IPS DF 6.9 (cell line): ENCODE measurements at places on chromosomes 16 and 17.

DNA sequence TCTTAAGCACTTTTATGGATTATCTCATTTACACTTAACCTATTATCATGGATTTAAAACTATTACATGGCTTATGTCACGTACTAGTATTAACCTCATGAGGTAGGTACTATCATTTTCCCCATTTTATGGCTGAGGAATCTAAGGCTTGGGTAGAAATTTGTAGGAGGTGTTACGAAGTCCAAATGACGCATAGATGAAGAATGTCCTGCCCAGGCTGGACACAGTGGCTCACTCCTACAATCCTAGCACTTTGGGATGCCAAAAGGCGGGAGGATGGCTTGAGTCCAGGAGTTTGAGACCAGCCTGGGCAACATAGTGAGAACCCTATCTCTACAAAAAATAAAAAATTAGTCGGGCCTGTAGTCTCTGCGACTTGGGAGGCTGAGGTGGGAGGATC, 4.8 kb upstream of the C1QL1 start:
- DNase-seq, result no peak

DNA sequence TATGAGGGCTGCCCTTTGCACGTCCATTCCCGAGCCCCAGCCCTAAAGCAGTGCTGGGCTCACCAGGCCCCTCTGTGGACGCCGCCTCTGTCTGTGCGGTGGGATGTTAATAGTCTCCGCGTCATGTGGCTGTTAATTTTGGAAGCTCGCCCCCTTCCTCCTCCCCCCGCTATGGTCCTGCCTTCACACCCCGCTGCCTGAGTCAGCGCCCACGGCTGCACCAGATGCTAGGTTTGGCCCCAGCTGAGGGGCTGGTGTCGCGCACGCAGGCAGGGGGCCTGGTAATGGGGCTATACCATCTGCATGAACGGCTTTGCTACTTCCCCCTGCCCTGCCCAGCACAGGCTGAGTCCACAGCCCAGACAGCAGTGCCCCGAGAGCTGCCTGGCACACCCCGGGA, 4.1 kb upstream of the SSTR5 start:
- no peak for DNase-seq

DNA sequence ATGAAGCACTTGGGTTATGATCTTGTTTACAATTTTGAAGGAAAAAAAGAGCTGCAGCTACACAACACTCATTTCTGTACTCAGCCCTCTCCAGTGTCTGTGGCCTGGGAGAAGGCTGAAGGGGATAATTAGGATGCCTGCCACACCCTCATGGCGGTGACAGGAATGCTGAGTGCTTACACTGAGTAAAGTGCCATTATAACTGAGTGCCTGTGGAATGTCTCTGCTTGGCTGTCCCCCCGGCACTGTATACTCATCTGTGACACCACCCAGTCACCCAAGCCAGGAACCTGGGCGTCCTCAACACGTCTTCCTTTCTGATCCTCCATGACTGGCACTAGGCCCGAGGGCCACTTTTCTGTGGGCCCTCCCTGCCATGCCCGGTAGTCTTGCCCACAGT, 3.5 kb upstream of the MRPL38 start:
- DNase-seq, result no peak

GRCh38 chr16:58492735-58493134, 7.2 kb upstream of the NDRG4 start:
- no peak for DNase-seq

DNA sequence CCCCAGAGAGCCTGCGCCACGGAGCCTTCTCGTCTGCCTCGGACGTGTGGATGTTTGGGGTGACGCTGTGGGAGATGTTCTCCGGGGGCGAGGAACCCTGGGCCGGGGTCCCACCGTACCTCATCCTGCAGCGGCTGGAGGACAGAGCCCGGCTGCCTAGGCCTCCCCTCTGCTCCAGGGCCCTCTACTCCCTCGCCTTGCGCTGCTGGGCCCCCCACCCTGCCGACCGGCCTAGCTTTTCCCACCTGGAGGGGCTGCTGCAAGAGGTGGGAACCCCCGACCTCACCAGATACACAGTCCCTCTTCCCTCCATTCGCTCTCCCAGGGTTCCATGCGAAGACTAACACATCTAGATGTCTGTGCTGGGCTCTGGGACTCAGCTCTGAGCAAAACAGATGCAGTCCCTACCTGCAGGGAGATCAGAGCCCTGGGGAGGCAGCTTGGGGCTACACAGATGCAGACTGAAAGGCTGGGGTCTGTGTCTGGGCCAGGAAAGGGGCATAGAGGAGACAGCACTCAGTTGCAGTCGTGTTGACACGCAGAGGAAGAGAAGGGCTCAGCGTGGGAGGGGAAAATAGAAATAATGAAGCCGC, 3.7 kb downstream of the TNK1 start:
- DNase-seq, result no peak

DNA sequence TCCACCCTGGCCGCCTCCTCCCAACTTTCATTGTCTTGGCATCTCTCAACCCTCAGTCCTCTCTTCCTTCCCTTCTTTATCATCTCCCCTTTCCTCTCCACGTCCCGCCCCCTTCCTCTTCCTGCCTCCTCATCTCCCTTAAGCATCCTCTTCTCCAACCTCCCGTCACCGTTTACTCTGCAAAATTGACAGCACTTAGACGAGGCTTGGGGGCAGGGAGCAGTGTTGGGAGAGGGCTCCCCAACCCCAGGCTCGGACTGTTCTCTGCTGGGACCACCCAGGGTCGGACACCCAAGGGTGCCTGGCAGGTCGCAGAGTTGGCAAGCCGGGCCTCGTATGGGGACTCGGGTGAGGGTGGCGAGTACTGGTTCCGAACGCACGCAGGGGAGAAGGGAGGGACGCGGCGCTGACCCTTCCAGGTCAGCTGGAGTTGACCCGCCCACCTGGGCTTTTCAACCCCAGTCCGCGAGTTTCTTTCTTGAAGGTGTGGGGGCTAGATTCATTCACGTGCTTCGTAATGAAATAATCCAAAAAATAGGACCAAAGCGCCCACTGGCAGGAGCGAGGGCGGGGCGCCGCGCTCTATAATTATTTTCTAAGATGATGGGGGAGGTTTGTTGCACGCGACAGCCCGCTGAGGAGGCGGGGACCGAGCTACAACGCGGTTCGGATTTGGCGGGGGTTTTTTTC, 775 bp upstream of the PAGR1 start:
- no peak for DNase-seq

GRCh38 chr16:75854152-75854551, 127.9 kb upstream of the CPHXL start:
- DNase-seq, result no peak

DNA sequence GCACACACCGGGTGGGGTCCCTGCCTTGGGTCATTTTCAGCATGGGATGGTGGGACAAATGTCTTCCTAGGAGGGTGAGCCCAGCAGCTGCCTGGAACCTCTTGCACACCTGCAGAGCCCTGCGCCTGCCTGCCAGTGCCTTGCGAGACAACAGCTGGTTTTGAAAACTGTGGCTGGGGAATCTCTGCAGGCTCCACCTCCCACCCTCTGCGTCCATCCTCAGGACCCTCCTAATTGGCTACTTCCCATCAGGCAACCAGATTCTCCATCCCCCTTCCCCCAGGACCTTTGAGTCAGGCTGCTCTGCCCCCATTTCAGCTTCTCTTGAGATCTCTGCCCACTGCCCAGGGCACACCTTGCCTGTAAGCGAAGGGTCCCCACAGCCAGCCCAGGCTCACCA, 26.6 kb downstream of the PEMT start:
- DNase-seq, result peak; percentile 13

GRCh38 chr17:7548585-7549400, at the start of gene TNFSF12:
TSS of gene TNFSF12 (plus strand) at chr17:7549058. CDS start at chr17:7549154, 96 bp downstream.
- no peak for DNase-seq

GRCh38 chr17:49964303-49964768, 4.7 kb upstream of the DLX4 start:
- DNase-seq, result no peak

DNA sequence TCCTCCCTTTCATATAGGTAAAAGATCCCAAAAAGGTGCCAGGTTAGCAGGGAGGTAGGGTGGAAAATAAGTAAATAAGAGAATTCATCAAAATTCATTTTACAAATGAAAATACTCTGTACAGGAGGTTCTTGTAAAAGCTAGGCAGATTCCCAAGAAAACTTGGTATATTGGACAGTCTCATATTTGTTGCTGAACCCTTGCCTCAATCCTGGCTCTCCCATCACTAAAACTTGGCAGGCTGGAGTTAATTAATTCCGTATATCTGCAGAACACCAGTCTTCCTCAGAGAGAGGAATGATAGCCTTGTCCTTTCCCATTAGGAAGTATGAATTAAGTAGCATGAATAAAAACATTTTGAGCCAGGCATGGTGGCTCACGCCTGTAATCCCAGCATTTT, 66.2 kb upstream of the MTMR4 start:
- DNase-seq, result no peak

DNA sequence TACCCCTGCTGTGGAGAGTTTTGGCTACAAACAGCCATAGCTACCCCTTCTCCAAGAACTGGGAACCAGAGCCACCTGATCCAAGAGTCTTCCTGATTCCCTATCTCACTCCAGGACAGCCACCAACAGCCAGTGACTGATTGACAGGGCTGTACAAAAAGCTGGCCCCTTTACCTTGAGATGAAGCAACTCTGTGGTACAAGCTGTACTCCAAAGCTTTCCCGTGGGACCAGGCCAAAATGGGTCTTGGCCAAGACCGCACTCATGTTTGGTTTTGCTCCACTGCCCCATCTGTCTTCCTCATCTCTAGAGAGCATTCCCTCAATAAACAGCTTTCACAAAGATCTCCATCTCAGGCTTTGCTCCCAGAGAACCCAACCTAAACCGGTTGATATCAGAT, 43.6 kb downstream of the RNF157 start:
- DNase-seq, result no peak

DNA sequence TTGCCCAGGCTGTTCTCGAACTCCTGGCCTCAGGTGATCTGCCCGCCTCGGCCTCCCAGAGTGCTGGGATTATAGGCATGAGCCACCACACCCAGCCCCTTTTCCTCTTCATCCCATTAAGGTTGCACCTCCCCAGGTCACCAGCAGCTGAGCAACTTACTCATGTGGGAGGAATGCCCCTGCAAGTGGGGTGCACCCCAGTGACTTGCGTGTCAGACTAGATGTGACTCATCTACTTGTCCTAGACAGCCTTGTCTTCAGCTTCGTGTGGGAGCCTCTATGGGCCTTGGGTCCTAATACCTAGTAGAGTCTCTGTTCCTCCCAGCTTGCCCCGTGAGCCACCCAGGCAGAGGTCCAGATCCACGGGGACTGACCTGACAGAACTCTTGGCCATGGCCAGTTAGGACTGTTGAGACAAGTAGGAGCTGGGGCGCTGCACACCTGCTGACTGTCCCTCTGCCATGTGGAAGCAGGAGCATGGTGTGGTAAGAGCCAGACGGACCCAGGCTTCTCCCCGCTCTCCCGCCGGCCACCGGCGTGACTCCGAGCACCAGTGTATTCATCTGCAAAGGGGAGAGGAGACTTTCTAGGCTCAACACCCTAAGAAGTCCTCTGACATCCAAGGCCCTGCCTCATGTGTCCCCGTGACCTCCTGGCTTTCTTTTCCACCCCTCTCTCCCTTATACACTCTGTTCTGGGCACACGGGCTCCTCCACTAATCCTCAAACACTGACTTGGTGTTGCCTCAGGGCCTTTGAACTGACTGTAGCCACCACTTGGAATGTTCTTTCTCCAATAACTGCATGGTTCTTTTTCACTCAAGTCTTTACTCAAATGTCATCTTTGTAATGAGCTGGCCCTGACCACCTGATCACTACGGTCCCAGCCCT, 11.6 kb upstream of the CBX4 start:
- DNase-seq, result no peak

DNA sequence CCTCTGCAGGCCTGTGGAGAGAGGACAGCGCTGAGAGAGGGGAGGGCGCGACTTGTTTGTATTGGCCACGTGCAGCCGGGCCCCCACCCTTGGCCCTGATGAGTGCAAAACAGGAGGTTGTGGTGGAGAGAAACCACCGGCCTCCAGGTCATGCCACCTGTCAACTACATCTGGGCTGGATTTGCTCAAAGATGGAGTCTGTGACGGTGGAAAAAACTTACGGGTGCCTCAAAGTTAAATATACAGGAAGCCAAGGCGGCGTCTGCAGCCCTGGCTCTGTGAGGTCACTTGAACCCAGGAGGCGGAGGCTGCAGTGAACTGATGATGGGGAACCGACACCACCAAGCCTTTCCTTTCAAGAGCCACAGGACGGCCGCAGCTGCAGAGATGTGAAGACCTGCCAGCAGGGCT, 15.7 kb downstream of the C16orf74 start:
- DNase-seq, result no peak
